Epithelial cell of esophagus (primary cell): ENCODE measurements at places on chromosomes 13 and 19.

GRCh38 chr13:111209613-111210012 is 94.5 kb downstream of the ARHGEF7 start:
- DNase-seq, result no peak

- peak; percentile 78 for DNase-seq
Observed at GRCh38 chr19:15098460-15098859, 8.7 kb upstream of the SYDE1 start.

DNA sequence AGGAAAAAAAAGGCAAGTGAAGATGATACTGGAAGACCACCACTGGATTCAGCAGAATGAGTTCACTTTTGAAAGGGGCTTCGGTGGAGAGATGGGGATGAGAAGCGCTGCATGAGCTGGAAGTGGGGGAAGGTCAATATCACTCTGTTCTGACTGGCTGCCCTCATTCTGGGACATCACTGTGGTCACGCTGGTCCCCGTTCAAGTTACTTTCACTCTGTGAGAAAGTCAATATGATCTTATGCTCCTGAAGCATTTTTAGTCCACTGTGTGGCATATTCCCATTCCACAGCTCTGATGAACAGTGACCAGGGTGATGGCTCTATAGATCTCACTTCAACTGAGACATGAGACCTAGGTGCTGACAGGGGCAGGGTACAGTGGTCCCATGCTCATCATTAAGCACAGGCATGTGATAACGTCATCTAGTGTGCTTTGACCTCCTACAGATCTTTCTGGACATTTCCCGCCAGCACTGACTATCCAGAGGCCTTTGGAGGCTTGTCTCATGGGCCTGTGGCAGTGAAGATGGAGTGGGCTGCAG is 40.2 kb upstream of the GPR183 start:
- DNase-seq, result no peak

DNA sequence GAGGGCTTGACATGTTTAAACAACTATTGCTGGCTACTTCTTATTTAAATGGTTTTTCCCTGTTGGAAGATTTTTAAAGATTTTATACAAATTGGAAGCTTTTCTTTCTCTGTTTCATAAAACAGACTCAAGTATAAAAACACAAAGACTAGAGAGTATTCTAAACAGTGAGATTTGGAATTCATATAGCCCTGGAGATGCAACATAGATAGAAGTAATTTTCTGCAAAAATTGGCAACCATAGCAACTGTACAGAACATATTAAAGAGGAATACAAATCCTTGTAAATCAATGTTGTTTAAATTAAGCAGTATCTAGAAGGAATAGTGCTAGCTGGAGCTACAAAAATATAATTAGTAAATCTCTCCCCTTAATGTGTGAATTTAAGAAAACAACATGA is 2612.9 kb upstream of the PCDH20 start:
- DNase-seq, result no peak

DNA sequence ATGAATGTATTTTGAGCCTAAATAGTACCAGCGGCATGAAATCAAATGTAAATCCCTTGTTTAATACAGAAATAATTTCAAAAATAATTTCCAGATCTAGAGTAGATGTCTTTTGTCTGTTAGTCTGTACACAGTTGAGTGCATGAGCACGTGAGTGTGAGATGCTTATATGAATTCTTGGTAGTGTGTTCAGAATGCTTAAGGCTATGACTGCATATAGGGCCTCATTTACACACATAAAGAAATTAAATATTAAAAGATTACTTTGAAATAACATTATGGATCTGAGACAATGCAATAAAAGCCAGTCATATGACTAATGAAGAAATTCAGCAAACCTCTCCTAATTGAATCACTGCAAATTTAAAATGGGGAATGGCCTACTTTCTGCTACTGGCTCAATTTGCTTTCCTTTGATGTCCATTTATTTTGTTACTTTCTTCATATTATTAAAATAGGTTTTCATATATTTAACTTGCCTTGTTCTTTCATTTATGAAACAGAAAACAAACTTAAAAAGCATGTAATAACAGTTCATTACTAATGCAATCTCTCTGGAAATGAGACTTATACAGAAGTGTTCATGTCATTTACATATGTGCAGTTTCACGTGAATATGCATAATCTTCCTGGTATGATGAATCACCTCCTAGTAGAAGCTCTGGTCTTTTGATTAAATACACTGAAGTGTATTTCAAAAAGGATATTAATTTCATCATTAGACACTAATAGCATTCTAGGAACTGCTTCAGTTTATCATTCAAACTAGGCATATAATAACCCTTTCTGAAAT is 4.5 kb downstream of the AMER2 start:
- peak; percentile 9 for DNase-seq

DNA sequence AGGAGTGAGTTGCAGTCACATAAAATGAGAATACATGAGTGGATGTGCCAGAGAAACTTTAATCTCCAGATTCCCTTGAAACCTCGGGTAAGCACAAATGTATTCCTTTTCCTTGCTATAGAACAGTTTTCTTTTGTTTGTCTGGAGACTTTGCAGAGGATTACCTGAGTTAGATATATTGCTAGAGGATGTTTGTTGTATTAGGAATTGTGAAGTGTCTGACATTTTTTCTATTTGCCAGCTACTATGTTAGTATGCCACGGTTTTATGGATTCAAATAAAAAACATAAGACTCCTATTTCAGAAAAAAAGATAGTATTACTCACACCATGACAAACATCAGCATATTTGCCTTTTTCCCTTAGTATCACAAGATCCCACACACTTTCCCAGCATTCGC is 844.9 kb upstream of the SLITRK5 start:
- DNase-seq, result no peak

DNA sequence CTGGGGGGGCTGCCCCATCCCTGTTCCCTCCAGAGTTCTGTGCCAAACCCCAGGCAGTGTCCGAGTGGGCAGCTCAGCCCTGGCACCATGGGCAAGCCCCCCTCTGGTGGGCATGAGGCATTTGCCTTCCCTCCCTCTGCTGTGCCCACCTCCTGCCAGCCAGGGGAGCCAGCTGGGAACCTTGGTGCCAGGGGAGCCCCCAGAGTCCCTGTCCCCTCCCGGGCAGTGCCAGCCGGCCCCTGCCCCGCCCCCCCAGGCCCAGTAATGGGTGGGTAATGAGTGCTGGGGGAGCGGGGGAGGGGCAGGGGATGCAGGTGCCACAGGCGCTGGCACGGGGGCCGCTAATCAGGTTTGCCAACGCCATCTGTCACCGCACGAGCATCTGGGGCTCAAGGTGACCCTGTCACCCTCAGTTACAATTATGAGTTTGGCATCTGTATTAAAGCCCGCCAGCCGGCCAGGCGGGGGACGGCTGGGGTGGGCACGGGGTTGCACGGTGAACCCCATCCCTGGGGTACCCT is 5.9 kb downstream of the DAND5 start:
- DNase-seq, result no peak

DNA sequence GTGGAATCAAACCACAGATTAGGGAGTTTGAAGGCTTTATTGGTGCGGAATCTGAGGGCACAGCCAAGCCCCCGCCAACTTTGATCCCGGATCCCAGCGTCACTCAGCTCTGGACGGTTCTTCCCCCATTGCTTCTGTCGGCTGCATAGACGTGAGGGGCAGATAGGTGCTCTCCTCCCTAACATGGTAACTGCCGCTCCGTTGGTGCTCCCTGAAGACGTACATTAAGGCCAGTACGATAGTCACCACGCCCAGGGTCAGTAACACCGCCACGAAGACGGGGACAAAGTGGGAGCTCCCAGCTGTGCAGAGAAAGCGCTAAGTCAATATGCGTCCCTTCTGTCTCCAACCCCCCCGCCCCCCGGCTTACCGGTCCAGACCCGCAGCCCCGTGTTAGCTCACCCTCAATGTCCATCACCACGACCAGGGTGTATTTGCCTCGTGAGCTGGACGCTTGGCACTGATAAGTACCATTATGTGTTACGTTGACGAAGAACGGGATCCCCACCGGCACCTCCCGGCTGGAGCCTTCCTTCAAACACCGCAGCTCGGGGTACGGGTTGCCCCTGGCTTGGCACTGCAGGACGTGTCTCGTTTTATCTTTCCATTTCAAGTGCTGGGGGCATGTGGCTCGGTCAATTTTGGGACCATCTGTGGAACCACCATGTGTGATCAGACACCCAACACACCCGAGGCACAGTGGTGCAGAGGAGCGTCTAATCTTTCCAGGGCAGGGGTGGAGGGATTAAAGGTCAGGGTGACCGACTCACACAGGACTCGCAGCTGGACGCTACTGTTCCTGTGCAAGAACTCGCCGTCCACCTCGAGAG is 644 bp upstream of the RAVER1 start:
- DNase-seq, result no peak

DNA sequence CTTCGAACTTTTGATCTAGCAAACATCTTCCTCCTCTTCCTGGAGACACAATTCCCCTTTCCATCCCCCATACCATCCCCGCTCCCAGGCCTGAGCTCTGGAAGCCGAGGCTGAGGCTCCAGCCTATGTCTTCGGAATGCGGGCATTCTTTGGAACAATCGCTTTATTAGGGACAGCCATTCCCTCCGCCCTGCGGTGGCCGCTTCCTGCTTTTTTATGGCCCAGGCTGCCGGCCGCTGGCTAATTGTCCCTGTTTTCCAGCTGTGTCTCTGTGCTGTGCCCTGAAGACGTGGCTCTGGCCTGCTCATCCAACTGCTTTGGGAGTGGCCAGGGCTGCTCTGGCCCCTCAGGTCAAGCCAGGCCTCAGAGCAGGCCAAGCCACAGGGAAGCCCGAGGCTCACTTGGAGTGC is 2.1 kb upstream of the CDX2 start:
- DNase-seq, result no peak

GRCh38 chr19:30686176-30686820 is 314.1 kb downstream of the ZNF536 start:
- no peak for DNase-seq

- no peak for DNase-seq
Observed at GRCh38 chr13:91513790-91514189, 115.4 kb downstream of the GPC5 start.

GRCh38 chr13:85717921-85718320 is 81.3 kb downstream of the SLITRK6 start:
- no peak for DNase-seq

- DNase-seq, result peak; percentile 30
Observed at GRCh38 chr13:49022472-49023144, 46.9 kb downstream of the FNDC3A start.

DNA sequence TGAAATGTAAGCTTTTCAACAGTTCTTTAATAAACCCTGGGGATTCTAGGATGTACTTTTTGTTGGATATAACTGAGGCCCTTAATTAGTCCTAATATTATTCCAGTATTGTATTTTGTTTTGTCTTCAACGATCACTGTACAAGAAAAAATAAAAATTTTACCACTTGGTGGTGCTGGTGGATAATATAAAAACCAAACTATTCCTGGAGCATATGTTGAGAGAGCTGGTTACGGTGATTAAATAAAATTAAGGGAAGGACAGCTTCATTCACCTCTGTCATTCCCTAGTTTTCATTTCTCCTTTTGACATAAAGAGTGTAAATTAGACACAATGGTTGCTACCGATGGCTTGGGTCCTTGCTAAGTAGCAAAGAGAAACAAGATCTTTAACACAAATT is 598.6 kb upstream of the PCDH20 start:
- peak; percentile 25 for DNase-seq

- DNase-seq, result no peak
Observed at GRCh38 chr13:82962397-82962796, 919.9 kb downstream of the SLITRK1 start.

- DNase-seq, result peak; percentile 8
Observed at GRCh38 chr19:44072543-44073401, 813 bp downstream of the ZNF284 start.
